Testis (tissue), 5 donors: ENCODE measurements at places on chromosomes 11 and 22. TPM values are rescaled to one million over a fixed set of nuclear protein-coding genes. Genes with fewer than 3 reads are reported as not detected.

The OR52I1 gene
- polyA plus RNA-seq = not detected

The WBP2NL gene
- 91.5 TPM for polyA plus RNA-seq

The PRG3 gene
- polyA plus RNA-seq = not detected

The KLHDC7B gene
- 0.51 TPM for polyA plus RNA-seq

The INPP5J gene
- polyA plus RNA-seq = 5.2 TPM

The TRIM6 gene
- 20.9 TPM for polyA plus RNA-seq

The OR56A1 gene
- polyA plus RNA-seq = not detected

The SERPINH1 gene
- polyA plus RNA-seq = 92.2 TPM

The SLC37A2 gene
- polyA plus RNA-seq = 6.2 TPM

The PDE2A gene
- polyA plus RNA-seq = 14.1 TPM

The CALCA gene
- not detected for polyA plus RNA-seq

The LGALS12 gene
- polyA plus RNA-seq = not detected

The INCENP gene
- 25.0 TPM for polyA plus RNA-seq

The LYVE1 gene
- polyA plus RNA-seq = 24.1 TPM

The CCDC73 gene
- 1.0 TPM for polyA plus RNA-seq
